PC-3 (cell line): ENCODE measurements at places on chromosomes 7 and 10. TPM values are rescaled to one million over a fixed set of nuclear protein-coding genes. Genes with fewer than 3 reads are reported as not detected.
A peak's percentile ranks its signal among the peaks of the same experiment; 100 is the strongest.

SYT15 gene
- total RNA-seq = not detected in 2 replicates

CLRN3 gene
- not detected in 2 replicates for total RNA-seq

METTL27 gene
- 0.35 and 3.3 TPM in 2 replicates for total RNA-seq

ZNF503 gene
- 42.3 and 72.1 TPM in 2 replicates for total RNA-seq

DNAJB12 gene
- 25.7 and 30.9 TPM in 2 replicates for total RNA-seq

DNA sequence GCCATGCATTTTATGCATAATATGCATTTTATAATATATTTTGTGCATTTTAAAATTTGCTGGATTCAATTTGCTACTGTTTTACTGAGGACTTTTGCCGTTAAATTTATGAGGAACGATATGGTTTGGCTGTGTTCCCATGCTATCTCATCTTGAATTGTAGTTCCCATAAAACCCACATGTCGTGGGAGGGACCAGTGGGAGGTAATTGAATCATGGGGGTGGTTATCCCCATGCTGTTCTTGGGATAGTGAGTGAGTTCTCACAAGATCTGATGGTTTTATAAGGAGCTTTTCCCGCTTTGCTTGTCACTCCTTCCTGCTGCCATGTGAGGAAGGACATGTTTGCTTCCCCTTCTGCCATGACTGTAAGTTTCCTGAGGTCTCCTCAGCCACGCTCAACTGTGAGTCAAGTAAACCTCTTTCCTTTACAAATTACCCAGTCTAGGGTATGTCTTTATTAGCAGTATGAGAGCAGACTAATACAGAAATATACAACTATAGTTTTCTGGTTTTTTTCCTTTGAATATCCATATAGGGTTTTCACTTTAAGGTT lies 201.4 kb upstream of the SH2B2 start:
- DNase-seq = peak; percentile 18
- H3K4me3 ChIP-seq = no peak overlapping the region
- H3K27me3 ChIP-seq = no peaks in the 10 kb centered on the region
